RWPE1 (cell line): ENCODE measurements at places on chromosomes 5 and 9.

DNA sequence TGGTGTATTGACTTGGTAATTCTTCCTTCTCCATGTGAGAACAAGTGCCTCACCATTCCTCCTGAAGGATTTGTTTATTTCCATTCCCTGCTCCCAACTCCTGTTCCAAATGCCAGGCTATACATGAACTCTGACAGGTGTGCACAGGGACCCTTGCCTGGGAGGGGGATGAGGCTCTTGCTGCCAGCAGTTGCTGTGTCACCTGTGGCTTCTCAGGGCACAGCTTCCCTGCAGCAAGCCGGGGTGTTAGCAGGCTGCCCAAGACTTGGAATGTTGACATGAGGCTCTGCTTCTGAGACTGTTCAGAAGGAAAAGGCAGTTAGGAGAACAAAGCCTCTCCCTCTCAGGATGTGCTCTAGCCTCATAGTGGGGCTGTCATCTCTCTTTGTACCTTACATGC lies 131.3 kb downstream of the DOCK2 start:
- no peak for DNase-seq

DNA sequence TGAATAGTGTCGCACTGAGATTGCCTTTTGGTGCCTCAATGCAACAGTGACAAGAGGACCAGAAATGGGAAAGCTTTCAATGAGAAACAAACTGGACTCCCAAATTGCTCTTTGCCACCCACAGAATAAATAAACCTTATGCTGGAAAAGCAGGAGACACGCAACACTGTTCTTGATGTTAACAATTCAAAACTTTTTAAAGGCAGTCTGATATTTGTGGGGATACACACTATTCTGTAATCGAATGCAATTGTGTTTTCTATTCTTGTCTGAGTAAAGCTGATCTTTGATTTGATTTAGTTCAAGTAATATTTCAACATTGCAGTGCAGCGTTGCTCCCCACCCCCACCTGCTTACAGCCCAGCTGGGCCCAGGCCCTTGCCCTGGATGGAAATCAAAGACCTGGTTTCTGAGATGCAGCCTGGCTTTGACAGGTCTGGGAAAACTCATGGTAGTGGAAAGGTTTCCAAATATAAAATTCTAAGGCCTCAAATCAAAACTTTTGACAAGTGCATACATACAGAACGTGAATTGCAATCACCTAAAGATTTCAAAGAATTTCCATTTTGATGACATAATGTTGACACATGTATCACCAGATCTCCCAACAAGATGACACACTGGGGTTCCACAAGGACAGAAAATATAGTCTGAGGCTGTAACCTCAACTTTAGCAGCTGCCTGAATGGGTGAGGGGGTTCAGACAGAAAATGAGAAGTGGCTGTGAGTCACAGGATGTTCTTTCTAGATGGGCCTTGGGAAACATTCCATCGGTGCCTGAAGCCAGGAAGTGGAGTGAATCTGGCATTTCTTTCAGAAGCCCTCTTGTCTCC lies 55.1 kb downstream of the ABCA1 start:
- DNase-seq: peak; percentile 97

DNA sequence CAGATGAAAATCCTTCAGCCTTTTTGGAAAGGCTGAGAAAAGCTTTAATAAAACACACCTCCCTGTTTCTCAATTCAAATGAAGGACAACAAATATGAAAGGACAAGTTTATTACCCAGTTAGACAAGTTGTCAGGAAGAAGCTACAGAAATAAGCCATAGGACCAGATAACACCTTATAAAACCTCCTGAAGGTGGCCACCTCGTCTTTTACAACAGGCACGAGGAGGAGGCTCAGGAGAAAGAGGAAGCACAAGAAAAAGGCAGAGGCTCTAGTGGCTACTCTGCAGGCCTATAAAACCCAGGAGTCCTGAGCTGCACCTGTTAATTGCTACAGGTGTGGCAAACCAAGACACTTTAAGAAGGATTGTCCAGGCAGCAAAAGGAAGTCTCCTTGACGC lies 352.1 kb upstream of the CDH18 start:
- DNase-seq: no peak

GRCh38 chr5:139998837-139999236 lies 44.3 kb downstream of the NRG2 start:
- DNase-seq: no peak

DNA sequence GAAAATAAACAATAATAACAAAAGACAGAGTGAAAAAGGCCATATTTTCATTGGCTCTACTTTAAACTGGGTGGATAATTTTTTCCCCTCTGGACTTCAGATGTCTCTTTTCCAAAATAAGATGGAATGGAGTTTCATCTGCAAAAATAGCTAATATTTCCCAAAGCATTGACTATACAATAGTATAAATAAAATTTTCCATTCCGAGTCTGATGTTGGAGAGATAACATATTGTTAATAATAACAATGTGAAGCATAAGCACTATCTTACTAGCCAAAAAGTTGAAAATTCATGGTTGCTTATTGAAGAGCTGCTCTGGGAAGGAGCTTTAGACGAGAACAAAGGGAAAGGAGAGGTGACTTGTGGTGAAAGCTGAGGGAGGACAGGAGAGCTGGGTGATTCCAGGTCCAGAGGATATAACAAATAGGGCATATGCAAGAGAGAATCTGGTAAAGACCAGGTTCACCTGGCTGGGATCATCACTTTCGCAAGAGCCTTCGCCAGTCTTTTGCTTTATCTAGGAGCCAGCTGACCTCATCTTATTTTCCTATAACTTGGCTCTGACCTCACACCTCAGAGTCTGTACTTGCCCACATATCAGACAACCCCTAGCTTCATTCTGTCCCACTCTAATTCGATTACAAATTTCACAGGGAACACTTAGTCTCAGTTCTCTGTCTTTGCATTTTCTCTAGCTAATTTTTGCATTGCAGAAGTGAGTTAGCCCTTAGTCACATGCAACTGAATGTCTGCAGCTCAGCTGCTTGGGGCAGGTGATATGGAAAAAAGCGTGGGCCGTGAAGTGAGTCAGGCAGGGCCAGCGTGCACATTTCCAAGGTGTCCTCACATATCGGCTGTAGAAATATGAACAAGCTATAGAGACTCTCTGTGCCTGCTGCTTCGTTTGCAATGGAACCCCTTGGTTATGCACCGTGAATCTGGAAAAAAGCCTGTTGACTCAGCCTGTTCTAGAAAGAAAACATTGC lies 7.6 kb upstream of the ZNF474 start:
- peak; percentile 82 for DNase-seq
